ENCODE measurements at places on chromosomes 16 and 17.
A peak's percentile ranks its signal among the peaks of the same experiment; 100 is the strongest.

DNA sequence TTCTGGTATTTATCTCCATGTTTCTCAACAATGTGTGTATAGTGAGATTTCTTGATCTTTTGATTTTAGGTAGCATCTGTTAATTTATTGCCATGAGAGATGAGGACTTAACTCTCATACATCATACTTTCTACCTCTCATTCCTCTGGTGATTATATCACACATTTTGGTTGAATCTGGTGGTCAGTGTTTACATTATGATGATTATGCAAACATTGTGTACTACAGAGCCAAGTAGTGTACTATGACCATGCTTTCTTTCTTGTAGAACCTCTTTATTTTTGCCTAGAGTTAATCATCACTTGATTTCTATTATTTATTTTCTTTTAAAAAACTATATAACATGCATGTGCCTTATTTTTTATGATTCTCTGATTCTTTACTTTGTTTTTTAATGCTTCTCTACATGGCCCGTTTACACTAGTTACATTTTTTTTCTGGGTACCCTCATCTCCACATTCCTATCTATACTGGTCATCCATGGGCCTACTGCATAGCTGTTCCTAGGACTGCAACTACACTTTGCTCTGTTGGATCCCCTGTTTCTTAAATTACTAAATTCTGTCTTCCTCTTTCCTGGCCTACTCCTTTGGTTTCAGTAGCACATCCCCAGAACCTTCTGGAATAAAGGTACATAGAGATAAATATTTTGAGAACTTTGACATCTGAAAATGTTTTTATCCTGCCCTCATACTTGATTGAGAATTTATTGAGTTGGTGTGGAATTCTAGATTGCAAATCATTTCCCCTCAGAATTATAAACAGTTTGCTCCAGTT, 63.0 kb upstream of the LRRC37A3 start:
- DNase-seq, result no peak

- no peak for DNase-seq
Measured at GRCh38 chr17:83196973-83197880, 117.8 kb downstream of the METRNL start.

GRCh38 chr16:15031586-15031985, 24.3 kb downstream of the NTAN1 start:
- no peak for DNase-seq

- no peak for DNase-seq
Measured at GRCh38 chr17:49915670-49916069, 53.3 kb upstream of the DLX4 start.

DNA sequence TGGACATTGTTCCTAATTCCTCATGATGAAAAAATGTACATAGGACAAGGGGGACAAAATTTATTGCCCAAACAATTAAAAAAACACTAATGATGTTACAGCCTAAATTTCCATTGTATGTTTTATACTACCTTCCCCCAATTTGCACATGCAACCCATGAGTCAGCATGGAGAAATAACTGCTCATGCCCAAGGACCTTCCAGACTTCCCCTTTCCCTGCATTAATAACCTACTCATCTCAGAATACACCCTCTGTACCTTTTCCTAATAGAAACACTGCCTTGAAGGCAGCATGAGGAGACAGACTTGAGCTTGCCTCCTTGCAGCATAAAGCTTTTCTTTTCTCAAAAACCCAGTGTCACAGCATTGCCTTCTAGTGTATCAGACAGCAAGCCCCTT, 2402.8 kb downstream of the TP53TG3F start:
- no peak for DNase-seq

DNA sequence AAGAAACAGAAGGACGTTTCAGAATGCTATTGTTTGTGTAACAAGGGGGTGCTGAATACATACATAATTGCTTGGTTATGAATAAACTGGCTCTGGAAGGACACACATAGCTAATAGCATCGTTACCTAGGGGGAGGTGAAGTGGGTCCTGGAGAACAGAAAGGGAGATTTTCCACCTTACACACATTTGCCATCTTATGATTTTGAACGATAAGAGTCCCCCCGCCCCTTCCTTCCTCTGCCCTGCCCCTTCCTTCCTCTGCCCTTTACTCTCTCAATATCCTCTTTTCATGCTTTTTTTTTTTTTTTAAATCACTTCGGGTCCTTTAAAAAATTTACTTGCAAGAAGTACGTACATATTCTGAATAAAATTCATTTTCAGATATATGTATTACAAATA, 902 bp upstream of the DHRS7B start:
- peak; percentile 44 for DNase-seq

GRCh38 chr16:85227084-85227945, 115.0 kb upstream of the CIBAR2 start:
- no peak for DNase-seq

GRCh38 chr17:66578781-66579489, 256.0 kb upstream of the CACNG5 start:
- DNase-seq, result no peak

DNA sequence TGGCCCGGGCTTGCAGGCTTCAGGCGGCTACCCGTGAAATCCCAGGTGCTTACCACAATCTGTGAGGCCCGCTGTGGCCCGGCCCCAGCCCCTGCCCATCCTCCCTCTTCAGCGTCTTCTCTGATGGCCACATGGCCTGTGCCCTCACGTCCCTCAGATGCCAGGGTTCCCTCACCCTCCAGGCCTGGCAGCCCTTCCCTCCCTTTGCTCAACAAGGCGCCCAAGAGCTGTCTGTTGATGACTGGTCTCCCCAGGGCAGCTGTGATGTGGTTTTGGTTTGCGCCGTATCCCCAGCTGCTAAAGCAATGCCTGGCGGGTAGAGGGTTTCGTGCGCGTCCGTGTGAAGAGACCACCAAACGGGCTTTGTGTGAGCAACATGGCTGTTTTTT, 35.1 kb downstream of the PMM2 start:
- no peak for DNase-seq

DNA sequence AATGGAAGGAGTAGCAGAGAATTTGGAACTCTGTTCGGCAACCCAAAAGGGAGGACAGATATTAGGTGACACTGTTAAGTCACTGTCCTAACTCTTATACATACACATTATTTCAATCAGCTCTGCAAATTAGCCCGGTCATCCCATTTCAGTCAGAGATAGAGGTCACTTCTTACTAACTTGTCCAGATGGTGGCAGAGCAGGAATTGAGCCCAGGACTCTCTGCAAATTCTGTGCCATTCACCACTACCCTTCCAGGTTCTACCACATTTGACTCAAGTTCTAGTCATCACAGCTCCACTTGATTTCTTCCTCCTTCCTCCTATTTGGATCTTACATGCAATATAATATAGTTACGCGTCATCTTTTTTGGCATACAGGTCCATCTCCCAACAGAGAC, 35.9 kb upstream of the NUDT7 start:
- DNase-seq, result no peak

- DNase-seq, result no peak
Measured at GRCh38 chr16:49424961-49425360, 51.4 kb downstream of the C16orf78 start.

GRCh38 chr16:50717091-50717490, 23.7 kb downstream of the NOD2 start:
- DNase-seq, result no peak

DNA sequence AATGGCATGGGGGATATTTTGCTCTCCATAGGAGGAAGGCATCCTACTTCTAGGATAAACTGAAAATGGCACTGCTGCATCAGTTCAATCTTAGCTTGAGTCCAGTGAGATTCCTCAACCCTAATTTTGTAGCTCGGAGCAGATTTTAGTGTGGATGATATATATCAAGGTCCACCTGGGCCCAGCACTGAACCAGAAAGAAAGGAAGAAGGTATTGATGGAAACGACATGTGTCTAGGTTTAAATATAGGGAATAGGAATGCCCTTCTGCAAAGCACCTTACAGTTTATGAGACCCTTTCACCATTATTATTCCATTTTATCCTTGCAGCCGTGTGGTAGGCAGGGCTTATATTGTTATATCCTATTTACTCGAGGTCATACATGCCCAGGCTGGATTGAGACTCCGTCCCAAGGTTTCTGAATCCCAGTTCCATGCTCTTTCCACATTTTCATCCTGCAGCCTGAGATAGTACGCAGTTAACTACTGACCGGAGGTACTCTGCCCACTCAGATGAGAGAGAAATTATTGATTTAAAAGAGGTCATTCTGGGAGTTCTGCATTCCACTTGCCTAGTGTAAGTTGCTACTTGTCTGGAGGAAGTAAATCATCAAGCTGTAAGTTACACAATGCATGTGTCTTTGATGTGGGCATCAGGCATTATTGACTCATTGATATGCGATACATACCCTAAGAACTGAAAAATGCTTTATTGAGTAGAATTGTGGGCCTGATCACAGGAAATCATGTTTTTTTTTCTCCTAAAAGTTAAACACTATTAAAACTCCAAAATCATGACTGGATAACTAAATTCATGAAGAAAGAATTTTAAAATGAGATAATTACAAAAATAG, 10.1 kb downstream of the KRT39 start:
- DNase-seq, result no peak

DNA sequence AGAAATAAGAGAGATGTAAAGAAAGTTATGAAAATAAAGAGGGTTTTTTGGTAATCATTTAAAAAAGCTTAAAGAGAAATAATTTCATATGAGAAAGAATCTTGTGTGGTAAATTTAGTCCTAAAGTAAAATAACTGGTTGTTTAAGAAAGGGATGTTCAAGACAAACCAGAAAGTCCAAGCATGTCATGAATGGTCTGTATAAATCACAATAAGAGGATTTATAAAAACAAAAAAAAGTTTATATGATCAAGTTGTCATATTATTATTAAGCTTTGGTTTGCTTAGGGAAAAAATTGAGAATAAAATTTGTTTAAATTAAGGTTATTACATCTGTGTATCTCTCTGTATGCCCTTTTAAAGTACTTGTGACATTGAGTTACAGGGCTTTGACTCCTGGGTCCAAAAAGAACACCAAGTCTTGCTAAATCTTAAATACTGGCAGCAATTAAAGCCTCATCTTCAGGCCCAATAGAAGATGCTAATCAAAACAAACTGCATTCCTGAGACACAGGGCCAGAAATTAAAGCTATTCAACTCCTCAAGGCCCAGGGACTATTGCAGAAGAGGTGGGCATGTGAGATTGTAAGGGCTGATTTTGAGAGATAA, 15.6 kb upstream of the TRIM25 start:
- no peak for DNase-seq

- no peak for DNase-seq
Measured at GRCh38 chr16:83552228-83552627, 255.6 kb upstream of the HSBP1 start.

DNA sequence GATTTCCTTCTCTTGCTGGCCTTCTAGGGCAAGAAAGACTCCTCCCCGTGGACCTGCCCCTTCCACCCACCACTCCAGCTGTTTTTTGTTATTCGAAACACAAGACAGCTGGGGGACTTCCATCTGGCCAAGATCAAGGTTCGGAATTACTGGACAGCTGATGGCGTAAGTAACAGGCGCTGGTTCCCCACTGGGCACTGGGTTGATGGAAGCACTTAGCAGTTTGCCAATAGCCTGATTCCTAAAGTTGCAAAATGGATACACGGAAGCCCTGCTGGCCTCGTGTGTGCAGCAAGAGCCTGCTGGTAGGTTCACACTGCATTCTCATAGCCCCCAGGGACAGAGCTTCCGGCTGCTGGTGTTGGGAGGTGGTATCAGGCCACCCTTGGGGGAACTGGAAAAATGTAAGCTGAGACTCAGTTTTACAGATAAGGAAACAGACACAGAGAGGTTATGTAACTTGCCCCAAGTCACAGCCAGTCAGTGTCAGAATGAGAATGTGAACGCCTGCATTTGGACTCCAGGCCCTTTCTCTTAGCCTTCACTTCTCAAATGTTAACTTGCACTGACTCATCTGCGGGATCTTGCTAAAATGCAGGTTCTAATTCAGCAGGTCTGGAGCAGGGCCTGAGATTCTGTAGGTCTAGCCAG, 171.7 kb downstream of the KATNIP start:
- no peak for DNase-seq

GRCh38 chr17:69228018-69228417, 606 bp downstream of the ABCA10 start:
- DNase-seq, result no peak

- DNase-seq, result no peak
Measured at GRCh38 chr17:71149607-71150006, 971.2 kb upstream of the SOX9 start.

DNA sequence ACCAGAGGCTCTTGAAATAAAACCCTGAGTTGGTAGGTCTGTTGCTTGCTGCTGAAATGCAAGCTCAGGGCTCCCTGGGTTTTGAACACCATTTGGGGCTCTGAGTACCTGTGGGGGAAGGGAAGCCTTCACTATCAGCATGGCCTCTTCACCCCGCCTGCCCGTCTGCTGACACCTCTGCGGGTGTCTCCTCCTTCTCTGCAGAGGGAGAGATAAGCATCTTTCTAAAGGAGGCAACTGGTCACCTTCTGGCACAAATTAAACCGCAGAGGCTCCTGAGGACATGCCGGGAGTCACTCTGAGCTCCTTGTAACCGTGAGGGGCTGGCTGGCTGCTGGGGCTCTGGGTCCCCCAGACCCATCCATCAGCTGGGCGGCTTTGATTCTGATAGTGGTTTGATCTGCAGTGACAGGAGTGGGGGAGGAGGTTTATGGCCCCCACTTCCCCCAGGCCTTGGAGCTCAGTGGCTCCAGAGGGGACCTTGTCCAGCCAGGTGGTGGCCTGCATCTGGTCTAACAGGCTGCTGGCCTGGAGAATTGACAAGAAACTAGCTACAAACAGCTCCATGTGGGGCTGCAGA, 123.5 kb downstream of the IRF8 start:
- DNase-seq, result no peak

DNA sequence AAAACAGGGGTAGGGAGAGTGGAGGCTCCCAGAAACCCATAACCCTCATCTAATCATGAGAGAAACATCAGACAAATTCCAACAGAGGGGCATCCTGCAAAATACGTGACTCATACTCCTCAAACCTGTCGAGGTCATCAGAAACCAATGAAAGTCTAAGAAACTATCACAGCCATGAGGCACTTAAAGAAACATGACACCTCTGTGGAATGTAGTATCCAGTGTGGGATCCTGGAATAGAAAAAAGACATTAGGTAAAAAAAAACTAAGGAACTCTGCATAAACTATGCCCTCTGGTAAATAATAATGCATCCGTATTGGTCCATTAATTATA, 16.4 kb downstream of the CDH5 start:
- no peak for DNase-seq

GRCh38 chr17:57604771-57605674, 140.1 kb downstream of the CCDC182 start:
- peak; percentile 28 for DNase-seq

DNA sequence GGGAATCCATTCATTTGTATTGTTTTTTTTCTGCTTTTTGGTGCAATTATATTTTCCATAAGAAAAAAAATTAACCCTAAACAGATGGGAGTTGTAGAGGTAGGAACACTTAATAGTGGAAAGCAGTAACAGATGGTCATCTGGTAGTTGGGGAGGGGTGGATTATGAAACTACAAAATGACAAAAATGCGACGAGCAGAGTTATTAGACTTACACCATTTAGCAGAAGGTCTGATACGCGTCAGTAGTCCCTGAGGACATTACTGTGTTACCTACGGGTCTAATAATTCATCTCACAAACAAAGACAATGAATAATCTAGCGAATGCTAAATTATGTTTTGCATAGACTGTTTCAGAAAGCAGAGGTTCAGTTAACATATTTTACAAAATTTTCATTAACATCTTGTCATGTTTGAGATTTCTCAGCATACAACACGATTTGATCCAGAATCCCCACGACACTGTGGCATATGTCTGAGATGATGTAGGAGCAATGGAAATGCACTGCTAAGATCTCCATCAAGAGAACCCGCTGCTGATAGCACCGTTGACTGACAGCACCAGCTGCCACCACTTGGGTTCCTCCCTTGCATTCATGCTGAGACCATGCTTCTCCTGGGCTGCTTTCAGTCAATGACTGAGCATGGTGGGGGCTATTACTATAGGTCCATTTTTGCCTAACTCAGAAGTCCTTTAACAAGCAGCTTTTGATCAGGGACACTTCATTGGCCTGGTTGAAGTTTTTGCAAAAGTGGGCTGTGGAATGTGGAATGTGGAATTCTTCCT, 182.2 kb upstream of the CPHXL start:
- DNase-seq, result no peak
